ENCODE measurements at places on chromosomes 11 and 22.

- DNase-seq, result no peak
Observed at GRCh38 chr11:128214263-128214662, 373.1 kb downstream of the ETS1 start.

GRCh38 chr11:119153049-119153818 lies 4.4 kb downstream of the ABCG4 start:
- no peak for DNase-seq

DNA sequence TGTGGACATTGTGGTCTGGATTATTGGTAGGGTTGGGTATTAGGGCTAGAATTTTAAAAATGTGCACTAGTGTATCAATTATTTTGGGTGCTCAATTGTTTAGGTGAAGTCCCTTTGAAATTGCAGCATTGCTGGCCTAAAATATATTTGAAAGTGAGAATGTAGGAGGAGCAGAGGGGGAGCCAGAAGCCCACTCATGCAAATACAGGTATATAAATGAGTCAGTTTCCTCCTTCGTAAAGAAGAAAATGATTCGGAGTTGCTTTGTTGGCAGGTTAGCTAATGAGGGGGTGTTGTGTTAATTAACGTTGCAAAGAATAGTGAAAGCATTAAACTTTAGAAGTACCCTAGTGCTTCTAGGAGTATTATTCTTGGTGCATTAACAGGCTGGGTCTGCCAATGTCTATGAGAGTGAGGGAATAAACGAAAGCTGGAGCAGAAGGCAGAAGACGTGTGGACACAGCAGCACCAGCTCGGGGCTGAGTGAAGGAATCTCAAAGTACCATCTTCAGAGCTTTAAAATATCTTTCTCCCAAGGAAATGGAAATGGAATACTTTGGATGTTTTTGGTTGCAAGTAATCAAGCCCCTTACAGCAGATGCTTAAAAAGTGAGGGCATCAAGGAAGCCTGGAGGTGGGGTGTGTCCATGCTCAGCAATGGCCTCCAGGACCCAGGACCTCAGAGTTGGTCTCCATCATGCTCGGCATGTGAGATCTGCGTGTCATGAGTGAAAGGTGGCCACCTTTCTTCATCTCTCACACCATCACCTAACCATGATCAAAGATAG lies 522.9 kb downstream of the NTM start:
- no peak for DNase-seq

DNA sequence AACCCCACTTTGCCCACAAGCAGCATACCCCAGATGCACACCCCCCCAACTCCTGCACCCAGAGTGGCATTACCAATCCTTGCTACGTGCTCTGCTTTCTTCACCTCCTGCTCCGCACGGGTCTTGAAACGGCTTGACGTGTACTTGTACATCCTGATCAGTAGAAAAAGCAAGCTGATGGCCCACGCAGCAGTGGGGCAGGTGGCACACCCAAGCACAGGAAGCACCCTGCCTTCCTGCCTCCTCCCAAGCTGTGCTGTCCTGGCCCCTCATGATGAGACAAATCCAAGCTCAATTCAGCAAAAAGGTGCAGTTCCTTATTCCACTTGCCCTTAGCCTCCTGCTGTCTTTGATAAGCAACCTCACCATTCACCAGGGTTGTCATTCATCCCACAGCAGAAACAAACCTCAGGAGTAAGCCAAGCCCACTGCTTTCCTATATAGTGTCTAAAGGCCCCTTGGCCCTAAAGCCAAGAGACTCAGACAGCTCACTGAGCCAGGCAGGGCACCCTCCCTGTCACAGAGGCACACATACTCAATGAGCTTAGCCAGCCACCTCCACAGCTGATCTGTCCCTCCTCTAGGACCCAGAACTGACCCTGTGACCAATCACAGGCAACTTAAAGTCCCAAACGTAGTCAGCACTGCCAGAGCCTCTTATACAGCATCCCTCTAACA lies 27.8 kb downstream of the MORC2 start:
- DNase-seq, result no peak

- no peak for DNase-seq
Observed at GRCh38 chr11:119671051-119671450, 57.9 kb downstream of the NECTIN1 start.

DNA sequence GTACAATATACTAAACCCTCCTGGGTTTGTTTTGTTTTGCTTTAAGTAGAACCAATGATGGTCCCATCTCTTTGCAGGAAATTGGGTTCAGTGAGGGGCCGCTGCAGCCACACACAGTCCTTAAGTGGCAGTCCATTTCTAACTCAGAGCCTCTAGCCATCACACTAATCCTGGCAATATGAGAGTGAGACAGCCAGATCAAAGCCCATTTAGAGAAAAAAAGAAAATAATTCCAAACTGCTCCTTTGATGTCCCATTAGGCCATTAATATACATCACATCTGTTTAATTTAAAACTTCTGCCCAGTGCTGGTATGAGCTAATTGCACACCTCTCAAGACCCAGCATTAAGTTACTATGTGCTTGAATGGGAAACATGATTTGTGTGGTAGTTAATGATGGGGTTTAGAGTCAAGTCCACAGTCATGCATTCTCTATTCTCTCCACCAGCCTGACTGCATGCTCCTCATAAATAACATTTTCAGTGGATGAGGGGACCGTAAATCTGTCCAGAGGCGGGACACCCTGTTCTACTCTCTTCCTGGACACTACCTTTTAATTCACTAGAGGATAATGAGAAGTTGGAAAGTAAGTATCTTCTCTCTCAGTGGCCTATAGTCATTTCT lies 53.8 kb upstream of the BIRC3 start:
- no peak for DNase-seq

DNA sequence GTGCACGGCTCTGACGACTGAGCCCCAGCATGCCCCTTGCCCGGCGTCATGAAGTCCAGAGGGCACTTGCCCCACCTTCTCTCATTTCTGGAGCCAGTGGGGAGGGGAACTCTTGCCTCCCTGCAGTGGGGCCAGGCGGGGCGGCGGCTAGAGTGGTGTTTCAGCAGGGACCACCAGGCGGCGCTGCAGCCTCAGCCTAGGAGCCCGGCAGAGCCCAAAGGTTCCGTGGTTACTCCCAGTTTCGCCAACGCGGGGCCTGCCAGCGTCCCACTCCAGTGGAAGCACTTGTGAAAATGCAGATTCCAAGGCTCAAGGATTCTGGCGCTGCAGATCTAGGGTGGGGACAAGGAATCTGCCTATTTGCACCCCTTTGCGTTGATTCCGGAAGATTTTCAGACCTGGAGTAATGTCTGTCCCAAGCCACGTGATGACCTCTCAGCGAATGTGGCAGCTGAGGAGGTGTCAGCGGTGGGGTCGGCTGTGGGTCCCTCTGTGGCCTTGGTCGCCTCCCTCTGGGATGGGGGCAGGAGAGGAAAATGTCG lies 55.7 kb downstream of the CD82 start:
- DNase-seq, result no peak

DNA sequence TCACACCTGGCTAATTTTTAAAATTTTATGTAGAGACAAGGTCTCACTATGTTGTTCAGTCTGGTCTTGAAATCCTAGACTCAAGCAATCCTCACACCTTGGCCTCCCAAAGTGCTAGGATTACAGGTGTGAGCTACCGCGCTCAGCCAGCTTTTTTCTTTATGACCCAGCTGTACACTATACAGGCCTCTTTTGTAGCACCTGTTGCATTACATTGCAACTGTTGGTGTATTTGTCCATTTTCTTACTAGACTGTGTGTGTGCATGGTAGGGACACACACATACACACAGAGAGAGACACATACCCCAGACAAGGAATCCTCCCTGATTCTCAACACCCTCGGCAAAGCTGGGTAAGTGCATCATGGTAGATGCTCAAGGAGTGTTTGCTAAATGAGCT lies 61.7 kb downstream of the NAV2 start:
- DNase-seq, result no peak

GRCh38 chr22:24148266-24149197 lies 32.8 kb upstream of the SUSD2 start:
- DNase-seq, result no peak

GRCh38 chr22:50060441-50061140 lies 2.5 kb upstream of the TTLL8 start:
- DNase-seq, result no peak

DNA sequence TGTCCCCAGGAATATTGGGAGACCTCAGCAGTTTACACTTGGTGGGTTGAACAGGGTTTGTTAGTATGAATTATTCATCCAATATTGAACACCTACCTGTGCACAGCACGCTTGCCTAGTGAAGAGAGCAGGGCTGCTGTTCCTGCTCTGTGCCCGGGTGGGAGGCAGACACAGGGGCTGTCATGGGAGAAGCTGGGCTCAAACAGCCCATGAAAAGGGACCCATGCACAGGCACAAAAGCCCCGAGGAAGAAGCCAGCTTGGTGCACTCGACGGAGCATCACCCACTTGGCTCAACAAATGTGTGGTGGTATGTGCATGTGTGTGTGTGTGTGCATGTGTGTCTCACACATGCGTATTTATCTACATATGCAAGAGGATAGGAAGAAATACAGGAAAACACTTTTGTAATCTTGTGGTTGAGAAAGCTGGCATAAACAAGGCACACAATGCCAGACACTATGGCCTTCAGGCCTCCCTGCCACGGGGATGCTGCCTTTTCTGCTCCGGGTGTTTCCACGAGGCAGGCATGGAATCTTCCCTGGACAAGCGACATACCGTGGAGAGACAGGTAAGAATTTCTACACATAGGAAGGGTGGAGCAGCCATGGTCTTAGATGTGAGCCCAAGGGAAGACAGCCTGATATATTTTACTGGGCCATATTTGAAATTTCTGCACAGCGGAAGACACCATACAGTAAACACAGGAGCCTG lies 5.0 kb upstream of the APOBEC3A start:
- DNase-seq, result no peak

DNA sequence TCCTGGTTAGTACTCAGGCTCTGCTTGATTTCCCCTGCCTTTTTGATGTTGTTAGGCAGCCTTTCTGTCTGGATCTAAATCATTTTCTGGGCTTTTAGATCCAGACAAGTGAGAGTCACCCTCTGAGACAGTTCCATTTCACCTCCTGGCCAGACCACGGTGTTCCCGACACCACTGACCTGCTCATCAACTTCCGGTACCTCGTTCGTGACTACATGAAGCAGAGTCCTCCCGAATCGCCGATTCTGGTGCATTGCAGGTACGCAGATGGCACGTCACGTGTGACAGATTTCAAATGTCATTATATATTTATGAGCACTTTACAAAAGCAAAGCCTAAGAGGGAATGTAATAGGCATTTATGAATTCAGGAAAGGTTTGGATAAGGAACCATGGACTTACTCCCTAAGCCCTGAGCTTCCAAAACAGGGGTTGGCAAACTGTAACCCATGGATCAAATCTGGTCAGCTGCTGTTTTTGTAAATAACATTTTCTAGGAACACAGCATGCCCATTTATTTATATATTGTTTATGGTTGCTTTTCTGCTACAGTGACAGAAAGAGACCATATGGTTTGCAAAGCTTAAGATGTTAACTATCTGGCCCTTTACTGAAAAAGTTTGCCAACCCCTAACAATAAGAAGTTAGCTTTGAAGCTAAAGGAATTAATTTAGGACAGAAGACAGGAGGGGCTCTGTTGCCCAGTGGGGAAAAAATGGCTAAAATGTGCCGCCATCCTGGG lies 53.1 kb upstream of the OR4B1 start:
- no peak for DNase-seq

DNA sequence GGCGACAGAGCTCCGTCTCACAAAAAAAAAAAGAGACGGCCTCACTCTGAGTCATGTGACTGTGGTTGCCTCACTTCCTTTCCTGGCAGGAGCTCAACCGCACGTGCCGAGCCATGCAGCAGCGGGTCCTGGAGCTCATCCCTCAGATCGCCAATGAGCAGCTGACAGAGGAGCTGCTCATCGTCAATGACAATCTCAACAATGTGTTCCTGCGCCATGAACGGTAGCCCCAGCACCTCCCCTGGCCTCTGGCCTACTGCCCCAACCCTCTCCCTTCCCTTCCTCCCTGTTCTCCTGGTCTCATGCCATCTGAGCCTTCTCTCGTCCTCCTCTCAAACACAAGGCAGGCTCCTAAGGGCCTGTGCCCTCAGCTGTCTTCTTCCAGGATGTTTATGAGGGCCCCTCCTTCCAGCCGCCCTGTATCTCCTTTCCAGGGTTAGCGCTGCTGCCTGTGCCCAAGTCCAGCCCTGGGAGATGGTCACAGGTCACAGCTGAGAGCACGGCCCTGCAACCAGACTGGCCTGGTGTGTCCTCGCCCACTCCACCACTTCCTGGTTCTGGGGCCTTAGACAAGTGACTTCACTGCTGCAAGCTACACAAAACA lies 30.7 kb downstream of the TOM1 start:
- DNase-seq, result peak; percentile 59
